ENCODE measurements at places on chromosomes 5 and 9.

GRCh38 chr9:122360891-122361290 lies 9.9 kb upstream of the PTGS1 start:
- DNase-seq: no peak

GRCh38 chr5:89447027-89447426 lies 564.0 kb upstream of the MEF2C start:
- DNase-seq: no peak

DNA sequence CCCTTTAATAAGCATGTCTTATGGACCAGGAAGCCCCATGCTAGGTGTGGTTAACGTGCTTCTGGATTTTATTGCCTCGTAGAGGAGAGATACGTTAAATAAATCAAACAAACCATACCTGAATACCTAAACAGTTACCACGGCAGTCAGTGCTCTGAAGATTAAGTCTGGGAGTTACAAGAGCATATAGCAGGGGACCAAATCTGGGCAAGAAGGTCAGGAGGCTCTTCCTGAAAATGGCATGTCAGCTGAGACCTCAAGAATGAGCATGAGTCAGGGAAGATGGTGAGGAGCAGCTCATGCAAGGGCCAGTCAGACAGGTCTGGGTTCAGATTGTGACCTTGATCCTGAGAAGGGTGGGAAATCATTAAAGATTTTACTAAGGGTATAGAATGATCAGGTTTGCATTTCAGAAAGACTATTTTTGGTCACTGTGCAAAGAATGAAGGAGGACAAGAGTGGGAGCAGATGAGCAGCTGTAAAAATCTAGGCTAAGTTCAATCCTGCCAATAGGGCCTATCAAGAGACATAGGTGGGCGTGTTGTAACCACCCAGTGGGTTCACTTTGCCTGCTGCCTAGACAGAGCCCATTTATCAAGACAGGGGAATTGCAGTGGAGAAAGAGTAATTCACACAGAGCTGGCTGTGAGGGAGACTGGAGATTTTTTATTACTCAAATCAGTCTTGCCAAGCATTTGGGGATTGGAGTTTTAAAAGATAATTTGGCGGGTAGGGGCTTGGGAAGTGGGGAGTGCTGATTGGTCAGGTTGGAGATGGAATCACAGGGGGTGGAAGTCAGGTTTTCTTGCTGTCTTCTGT lies 4.8 kb upstream of the ZNF366 start:
- no peak for DNase-seq

GRCh38 chr5:151200913-151201595 lies 22.8 kb downstream of the CCDC69 start:
- DNase-seq: no peak

DNA sequence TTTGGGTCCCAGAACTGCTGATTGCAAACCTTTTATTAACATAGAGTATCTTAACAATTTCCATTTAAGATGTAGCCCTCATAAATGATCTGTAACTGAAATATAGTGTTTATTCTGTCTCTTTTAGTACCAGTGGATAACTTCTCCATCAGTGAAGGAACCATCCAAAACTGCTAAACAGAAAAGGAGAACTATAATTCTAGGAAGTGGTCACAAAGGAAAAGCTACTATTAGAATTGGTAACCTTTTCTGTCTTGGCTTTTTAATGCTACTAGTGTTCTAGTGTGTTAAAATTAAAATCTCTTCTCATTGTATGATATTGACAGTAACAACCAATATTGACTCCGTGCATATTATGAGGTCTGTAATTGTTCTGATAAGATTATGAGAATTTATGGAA lies 12.8 kb downstream of the CEP78 start:
- no peak for DNase-seq

GRCh38 chr9:74512416-74512815 lies 15.3 kb downstream of the RORB start:
- no peak for DNase-seq

DNA sequence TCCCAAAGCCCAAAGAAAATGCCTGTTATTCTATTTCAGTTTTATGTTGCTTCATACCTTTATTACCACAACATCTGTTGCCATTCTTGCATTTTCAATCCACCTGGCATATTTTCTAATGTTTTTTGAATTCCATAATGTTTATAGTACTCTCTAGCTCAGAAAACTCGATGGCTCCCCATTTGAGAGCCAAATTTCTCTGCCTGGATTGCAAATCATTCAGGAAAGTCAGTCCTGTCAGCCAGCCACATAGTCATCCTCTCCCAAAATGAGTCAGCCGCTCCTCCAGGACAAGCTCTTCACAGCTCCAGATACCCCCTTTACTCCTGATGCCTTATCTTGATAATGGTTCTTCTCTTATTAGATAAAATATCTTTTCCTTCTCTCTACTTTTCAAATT lies 78.2 kb upstream of the ADCY2 start:
- DNase-seq: no peak

- no peak for DNase-seq
Measured at GRCh38 chr9:88889386-88889785, 101.9 kb upstream of the S1PR3 start.

- DNase-seq: no peak
Measured at GRCh38 chr9:17130291-17130690, 4.5 kb upstream of the CNTLN start.

GRCh38 chr5:44875661-44876605 lies 67.2 kb downstream of the MRPS30 start:
- peak; percentile 14 for DNase-seq

GRCh38 chr5:127696683-127697082 lies 6.5 kb upstream of the CCDC192 start:
- no peak for DNase-seq

DNA sequence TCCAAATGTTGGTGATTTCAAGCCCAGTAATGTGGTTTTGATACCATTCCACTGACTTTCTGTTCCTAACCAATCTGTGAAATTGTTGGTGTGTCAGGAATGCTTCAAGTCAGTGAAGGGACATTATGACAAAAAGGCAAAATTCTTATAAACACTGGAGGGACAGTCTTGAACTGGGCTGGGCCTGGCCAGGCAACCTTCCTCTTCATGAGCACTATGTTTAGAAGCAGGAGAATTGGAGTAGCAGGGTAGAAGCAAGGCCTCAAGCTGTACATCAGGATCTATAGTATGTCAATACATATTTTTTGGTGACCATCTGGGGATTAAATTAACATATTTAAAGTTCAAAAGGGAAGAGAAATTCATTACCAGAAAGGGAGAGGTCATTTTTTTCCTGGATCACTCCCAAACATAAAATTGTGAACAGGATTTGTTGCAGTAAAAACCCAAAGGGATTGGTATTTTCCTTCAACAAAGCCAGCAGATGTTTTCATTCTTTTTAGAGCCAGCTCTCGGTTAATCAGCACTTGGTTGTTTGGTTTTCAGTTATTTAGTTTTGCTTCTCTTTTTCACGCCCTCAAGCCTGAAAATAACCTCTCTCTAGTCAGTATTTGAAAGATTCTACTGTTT lies 77.9 kb upstream of the PIK3R1 start:
- no peak for DNase-seq

DNA sequence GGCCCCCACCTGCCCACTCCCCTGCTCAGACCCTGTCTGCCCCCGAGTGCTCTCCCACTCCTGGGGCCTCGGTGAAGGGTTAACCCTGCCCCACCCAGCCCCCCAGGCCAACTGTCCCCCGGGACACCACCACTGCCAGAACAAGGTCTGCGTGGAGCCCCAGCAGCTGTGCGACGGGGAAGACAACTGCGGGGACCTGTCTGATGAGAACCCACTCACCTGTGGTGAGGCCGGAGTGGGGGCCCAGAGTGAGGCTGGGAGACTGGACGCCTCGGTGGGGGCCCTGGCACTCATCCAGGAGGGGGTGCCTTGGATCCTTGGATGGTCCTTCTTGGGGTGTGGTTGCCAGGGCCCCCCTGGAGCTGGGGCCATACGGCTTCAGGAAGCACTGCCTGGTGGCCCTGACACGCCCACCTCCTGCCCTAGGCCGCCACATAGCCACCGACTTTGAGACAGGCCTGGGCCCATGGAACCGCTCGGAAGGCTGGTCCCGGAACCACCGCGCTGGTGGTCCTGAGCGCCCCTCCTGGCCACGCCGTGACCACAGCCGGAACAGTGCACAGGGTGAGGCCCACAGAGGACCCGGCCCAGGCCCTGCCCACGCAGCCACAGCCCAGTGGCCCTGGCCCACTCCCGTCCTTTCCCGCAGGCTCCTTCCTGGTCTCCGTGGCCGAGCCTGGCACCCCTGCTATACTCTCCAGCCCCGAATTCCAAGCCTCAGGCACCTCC lies 2.1 kb downstream of the MAMDC4 start:
- no peak for DNase-seq

GRCh38 chr9:125579030-125579932 lies 127.7 kb downstream of the MAPKAP1 start:
- no peak for DNase-seq

DNA sequence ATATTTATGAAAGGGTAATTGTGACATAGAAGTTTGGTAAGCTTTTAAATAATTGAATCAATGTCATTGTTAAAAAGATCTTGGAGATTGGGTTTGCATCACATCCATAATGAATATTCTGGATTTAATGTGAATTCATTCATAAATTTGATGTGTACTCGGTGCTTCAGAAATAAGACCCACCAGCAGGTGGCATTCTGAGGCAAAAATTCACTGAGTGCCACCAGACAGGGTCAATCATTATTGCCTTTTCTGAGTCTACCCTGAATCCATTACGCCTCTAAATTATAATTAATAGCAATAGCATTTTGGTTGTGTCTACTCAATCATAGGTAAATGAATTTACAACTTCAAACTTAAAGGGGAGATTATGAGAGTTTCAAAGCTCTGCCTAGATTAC lies 1.0 kb downstream of the TRPC7 start:
- no peak for DNase-seq

- DNase-seq: no peak
Measured at GRCh38 chr9:76657265-76657664, 107.0 kb upstream of the PCA3 start.

DNA sequence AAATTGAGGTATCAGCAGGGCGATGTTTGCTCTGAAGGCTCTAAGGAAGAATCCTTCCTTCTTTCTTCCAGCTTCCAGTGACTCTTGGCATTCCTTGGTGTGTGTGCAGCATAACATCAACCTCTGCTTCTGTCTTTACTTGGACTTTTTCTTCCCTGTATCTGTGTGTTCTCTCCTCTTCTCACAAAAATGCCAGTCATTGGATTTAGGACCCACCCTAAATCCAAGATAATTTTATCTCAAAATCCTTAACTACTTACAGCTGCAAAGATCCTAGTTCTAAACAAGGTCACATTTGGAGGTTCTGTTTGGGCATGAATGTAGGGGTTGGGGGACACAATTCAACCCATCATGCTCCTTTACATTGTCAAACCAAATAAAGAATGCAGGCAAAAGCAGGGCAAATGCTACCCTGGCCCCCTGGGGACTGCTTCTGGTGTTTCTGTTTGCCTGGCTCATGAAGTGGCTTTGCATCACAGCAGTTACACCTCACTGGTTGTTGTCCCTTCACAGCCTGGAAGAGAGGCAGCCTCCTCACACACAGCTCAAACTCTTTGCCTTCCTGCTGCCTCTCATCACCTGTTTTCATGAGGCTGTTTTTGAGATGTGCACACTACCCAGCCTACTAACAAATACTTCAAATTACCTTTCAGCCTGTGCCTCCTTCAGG lies 64.8 kb upstream of the PLCXD3 start:
- no peak for DNase-seq

- no peak for DNase-seq
Measured at GRCh38 chr9:36150574-36151315, 14.2 kb downstream of the GLIPR2 start.

DNA sequence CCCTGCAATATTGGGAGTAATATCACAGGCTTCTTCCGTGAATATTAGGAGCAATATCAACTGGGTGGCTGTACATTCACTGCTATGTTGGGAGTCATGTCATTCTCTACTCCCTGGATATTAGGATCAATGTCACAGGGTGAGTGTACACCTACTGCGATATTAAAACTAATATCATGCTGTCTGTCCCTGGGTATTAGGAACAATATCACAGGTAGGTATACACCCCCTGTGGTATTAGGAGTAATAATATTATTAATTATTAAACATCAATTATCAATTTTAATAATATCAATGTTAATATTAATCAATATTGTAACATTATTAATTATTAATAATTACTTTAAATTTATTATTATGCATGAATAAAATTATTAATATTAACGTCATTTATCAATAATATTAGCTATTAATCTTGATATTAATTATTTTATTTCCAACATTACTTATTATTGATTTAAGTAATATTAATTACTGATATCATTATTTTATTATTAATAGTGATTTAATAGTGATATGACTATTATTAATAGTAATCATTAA lies 121.9 kb downstream of the TMEM38B start:
- no peak for DNase-seq

DNA sequence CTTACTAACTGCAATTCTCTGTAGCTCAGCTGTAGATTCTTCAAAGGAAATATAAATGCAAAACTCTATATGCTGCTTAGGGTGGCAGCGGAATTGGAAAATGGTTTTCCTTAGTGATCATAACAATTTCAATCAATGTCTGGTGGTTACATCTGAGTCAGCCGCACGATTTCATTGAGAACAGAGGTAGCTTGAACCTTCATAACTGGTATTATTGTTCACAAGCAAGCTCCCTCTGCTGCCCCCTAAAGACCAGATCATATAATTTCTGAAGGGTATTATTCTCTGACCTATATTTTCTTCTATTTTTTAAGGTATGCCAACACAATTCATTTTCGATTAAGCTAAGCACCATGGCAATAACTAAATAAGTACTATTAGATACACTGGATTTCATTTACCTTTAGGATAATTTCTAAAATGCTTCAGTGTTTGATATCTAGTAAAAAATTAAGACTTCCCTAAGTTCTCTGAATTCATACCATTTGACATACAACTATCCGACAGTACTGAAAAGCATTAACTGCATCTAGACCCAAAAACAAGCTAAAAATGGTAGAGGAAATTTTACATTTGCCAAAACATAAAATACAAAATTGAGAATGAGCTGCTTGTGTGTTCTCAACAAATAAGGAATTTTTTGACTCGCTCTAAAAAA lies 181.1 kb upstream of the SPEF2 start:
- DNase-seq: no peak

GRCh38 chr9:131099102-131099606 lies 2.8 kb downstream of the AIF1L start:
- no peak for DNase-seq

DNA sequence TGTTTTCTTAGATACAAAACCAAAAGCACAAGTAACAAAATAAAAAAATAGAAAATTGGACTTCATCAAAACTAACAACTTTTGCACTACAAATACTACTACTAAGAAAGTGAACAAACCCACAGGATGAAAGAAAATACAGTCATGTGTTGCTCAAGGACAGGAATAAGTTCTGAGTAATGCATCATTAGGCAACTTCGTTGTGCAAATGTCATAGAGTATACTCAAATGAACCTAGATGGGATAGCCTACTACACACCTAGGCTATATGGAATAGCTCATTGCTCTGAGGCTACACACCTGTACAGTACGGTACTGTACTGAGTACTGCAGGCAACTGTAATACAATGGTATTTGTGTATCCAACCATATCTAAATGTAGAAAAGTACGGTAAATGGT lies 88.3 kb downstream of the RAPGEF1 start:
- no peak for DNase-seq
